ENCODE measurements at places on chromosomes 16 and 17.
A peak's percentile ranks its signal among the peaks of the same experiment; 100 is the strongest.

DNA sequence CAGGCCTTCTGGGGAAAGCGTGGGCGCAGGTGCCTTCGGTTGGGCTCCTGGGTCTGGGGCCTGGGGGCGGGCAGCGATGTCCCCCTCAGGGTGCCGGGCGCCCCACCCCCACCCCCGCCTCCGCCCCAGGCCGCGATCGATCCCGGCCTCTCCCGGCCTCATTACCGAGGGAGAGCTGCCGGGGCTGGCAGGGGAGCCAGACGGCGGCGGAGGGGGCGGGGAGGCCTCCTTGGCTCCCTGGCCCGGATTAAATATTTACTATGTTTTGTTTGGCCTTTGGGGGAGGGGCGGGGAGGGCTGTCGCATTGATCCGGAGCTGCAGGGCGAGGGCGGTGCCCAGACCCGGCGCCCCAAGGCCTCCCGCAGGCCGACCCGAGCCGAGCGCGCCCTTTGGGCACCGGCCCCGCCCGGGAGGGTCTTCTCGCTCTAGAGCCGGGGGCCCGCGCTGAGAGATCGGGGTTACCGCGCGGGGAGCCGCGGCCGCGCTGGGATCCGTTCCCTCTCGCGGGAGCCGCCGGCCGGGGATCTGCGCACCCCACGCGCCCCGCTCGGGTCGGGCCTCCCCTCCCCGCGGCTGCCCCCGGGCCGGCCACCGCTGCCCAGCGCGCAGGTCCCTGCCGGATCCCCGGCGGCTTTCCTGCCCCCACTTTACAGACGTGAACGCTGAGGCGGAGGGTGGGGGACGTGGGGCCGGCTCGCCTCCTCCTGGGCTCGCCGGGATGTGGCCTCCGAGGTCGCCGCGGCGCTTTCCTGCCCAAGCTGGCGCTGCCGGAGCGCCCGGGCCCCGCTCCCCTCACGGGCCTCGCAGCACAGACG is 27.0 kb downstream of the RTN4RL1 start:
- no peak for DNase-seq

DNA sequence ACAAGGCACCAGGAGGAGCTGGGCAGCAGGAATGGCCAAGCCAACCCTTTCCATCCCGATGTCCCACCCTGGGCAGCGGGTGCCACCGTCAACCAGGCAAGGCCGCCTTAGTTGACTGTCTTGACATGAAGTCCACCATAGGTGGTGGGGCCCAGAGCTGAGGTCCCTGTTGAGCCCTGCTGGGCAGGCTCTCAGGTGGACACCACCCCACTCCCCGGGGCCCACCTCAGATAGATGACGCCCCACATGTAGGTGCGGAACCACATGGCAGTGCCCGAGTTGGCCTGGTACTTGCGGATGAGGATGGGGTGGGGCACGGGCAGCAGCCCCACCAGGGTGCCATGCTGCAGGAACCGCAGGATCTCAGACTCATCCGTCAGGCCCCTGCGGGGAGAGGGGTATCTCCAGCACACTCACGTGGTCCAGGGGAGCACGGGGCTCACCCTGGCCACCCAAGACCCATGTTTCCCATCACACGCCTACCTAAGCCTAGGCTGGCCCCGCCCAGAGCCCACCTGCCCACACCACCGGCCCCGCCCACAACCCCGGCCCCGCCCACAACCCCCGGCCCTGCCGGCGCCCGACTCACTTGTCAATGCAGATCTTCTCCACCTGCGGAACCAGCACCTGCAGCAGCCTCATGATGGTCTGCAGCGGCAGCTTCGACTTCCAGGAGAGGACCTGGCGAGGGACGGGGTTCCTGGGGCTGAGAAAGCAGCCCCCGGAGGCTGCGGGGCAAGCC is 16.2 kb downstream of the OTOP3 start:
- no peak for DNase-seq

GRCh38 chr16:3946604-3947180 is 66.2 kb upstream of the CREBBP start:
- DNase-seq, result no peak

- peak; percentile 51 for DNase-seq
These were observed 112.4 kb upstream of the NOL11 start for GRCh38 chr17:67605256-67605912.

GRCh38 chr17:2094891-2095535 is 40.1 kb downstream of the HIC1 start:
- DNase-seq, result peak; percentile 49

GRCh38 chr16:88462396-88462795 is 9.3 kb downstream of the ZFPM1 start:
- DNase-seq, result no peak

DNA sequence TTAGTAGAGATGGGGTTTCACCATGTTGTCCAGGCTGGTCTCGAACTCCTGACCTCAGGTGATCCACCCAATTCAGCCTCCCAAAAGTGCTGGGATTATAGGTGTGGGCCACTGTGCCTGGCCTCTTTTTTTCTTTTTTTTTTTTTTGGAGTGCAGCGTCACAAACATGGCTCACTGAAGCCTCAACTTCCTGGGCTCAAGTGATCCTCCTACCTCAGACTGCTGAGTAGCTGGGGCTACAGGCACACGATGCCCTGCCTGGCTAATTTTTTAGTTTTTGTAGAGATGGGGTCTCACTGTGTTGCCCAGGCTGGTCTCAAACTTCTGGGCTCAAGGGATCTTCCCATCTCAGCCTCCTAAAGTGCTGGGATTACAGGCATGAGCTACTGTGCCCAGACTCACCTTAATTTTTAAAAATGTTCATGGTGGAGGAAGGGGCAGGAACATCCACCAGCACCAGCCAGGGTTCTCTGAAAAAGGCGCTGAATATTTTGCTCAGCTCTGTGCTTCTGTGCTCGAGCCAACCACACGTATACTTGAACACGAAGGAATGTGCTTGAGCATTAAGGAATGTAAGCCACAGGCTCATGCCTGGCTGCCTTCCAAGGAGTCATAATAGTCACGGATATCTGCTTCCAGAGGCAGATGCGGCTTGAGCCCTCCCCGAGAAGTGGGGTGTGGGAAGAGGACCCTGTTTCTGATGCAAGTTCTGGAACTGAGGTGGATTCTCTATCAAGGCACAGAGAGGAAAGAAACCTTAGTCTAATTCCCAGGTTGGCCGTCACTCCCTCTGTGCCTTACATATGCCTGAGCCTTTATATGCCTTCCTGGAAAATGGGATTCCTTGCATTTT is 65.5 kb upstream of the CREBBP start:
- DNase-seq, result no peak

DNA sequence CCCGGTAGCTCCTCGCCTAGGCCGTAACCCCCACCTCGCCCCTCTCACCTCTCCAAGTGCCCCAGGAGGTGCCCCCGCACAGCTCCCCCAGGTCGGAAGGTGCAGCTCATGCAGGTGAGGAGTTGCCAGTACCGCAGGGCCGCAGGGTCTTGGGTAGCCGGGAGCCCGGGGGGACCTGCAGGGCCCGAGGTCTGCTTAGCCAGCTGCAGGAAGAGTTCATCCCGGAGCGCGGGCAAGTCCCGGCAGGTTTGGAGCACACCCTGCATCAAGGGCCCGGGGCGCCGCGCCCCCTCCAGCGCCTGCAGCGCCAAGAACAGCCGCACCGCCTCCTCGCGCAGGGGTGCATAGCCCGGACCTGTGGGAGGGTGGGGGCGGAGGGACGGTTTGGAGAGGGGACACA is 4.8 kb downstream of the PLEKHH3 start:
- DNase-seq, result no peak

DNA sequence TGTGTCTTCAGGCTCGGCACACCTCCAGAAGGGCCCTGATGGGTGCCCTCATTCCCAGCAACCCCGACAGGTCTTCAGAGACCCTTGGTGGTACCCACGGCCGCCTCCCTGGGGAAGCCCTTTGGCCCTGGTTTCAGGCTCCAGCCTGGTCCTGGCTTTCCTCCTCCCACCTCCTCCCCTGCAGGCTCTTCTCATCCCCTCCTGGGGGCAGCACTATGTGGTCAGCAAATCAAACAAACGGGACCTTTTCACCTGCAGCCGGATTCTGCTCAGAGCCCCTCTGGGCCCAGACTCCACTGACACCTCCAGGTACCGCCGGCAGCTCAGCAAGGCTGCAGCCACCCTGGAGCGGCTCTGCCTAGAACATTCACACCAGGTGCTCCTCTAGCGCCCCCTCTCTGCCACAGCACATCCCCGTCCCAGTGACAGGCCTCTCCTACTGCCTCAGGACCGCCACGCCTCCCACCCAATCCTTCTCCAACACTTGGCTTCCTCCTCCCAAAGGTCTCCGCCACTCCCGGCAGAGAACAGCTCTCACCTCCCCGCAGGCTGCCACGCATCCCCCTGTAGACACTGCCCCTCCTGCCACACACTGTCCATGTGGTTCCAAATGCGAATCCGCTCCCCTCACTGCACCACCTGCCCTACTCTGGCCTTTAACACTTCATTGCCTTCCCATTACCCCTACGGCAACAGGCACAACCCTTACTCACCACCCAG is 12.0 kb downstream of the CORO7 start:
- peak; percentile 87 for DNase-seq

DNA sequence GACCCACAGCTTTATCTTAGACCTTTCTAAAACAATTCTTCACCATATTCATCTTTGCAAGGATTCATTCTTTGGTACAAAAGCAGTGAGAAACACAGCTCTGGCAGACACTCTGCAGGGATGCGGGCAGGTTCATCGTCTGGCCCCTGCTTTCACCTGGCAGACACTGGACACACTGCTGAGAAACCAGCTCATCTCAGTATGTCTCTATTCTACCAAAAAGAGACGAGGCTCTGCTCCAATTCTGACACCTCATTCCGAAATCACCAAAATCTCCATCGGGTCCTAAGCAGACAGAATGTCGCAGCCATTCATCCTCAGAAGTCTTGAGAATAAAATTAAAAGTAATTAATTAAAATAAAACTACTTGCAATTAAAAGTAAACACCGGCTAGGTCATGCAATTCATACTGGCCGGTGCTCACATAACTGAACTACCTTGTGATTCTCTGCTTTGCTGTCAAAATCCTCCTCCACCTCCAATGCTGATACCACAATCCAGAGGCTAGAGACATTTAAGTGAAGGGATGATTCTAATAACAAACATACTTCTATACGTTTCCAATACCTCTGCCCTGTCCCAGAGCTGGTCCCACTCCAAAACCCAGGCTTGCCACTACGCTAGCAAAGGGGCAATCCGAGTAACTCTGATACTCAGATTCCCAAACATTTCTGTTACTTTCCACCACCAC is 1.3 kb downstream of the RNF157 start:
- DNase-seq, result no peak

DNA sequence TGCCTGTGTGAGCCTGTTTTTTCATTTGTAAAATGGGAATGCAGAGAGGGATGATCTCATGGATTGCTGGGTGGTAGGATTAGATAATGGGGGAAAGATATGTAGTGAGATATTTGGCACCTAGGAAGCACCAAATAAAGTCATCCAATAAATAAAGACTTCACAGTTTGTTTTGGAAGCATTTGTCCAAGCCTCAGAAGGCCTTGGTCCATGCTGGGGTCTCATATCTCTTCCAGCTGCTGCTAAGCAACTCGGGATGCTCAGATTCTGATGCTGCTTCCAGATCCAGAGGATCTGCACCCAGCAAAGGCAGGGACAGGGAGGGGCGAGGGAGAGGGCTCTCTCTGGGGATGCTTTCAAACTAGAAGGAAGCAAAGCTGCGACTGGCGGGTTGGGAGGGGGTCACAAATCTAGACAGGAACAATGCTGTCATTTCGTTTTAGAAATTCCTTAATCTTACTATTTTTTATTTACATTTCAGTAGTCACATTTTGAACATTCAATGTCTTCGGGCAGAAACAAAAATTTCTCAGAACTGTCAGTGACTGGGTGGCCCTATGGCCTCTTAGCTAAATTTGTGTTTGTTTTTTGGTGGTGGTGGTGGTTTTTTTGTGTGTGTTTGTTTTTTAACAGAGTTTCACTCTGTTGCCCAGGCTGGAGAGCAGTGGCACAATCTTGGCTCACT is 114.9 kb upstream of the CDH5 start:
- no peak for DNase-seq

- no peak for DNase-seq
These were observed 45.0 kb downstream of the LDHD start for GRCh38 chr16:75071621-75072020.

- DNase-seq, result peak; percentile 72
These were observed 3.9 kb downstream of the TRPV2 start for GRCh38 chr17:16419074-16419928.

GRCh38 chr17:13355054-13355453 is 246.7 kb downstream of the HS3ST3A1 start:
- DNase-seq, result no peak

GRCh38 chr16:81237282-81237681 is 1.2 kb upstream of the BCO1 start:
- no peak for DNase-seq

DNA sequence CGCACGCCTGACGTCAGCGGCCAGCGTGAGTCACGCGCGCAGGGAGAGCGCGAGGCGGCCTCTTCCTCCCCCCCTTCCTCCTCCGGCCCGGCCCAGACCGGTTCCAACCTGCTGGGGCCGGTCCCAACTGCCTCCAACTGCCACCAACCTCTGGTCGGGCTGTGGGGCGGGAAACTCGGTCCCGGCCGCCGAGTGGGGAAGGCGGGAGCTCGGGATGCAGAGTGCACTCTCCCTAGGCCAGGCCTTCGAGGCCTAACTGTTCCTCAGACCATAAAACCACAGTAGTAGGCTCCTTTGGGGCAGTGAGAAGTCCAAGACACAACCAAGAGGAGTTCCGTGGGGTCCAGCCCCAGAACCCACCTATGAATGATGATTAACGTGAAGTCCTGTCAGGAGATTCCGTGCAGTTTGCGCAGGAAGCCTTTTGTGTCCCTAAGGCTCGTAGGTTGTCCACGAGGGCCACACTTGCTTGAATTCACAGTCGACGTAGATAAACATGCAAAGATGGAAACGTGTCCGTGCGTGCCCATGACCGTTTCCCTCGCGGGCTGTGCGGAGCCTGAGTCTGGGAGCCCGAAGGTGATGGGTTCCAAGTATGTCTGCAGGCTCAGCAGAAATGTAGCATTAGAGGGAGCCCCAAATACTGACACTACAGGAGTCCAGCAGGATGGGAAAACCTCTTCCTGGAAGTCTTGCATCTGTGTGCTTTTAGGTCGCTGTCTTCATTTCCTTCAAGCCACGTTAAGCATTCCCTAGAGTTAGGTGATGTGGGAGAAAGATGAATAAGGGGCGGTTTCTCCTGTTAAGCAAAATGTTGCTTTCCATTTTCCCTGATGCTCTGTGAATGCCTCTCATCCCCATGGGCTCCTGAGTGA is 647 bp downstream of the UNK start:
- peak; percentile 89 for DNase-seq

GRCh38 chr17:9269350-9270035 is 248.2 kb downstream of the NTN1 start:
- no peak for DNase-seq

- DNase-seq, result no peak
These were observed 9.2 kb upstream of the PRKCB start for GRCh38 chr16:23826528-23827045.

- DNase-seq, result no peak
These were observed 90.8 kb downstream of the DYNLRB2 start for GRCh38 chr16:80631581-80631980.

DNA sequence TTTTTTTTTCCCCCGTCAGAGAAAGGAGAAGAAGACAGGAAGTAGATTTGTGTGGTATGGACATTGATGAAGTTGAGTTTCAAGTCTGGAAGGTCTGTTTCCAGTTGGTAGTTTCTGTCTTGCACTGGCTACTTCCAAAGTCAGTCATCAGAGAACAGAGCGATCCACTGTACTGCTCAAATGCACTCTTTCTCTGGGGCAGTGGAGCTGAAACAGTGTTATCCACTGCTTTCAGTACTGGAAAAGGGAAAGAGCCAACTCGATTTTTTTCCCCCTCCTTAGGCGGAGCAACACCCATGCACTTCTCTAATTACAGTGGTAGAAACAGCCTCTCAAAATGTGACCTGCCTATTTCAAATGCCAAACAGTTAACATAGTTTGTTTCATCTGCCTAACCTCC is 7.4 kb downstream of the PRKCA start:
- DNase-seq, result no peak

GRCh38 chr16:546909-547770 is 13.1 kb upstream of the PRR35 start:
- peak; percentile 95 for DNase-seq

Measured in BE2C (cell line).